Amygdala (tissue), 56 donors: ENCODE measurements at places on chromosomes 5 and 9.

- DNase-seq: peak; percentile 18
Observed at GRCh38 chr5:74251141-74252035, 389.1 kb downstream of the ENC1 start.

GRCh38 chr9:135978642-135979546 lies 17.7 kb upstream of the UBAC1 start:
- peak; percentile 74 for DNase-seq

GRCh38 chr9:20219437-20219836 lies 402.9 kb downstream of the MLLT3 start:
- no peak for DNase-seq

GRCh38 chr5:74556631-74557595 lies 83.6 kb downstream of the ENC1 start:
- DNase-seq: no peak

DNA sequence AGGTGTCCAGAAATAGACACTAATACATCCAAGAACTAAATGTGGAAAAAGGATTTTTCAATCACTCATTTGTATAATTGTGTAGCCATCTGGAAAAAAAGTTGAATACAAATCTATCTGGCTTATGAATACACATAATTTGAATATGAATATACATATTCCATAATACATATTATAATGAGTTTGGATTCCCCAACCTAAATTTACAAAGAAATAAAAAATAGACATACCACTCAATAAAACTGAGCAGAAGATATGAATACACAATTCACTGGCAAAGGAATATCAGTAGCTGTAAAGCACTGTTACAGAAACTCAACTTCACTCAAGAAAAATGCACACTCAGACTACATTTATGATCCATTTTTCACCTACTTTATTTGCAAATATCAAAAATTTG lies 121.9 kb upstream of the EDIL3 start:
- DNase-seq: no peak

- DNase-seq: no peak
Observed at GRCh38 chr9:90271707-90272106, 370.9 kb downstream of the DIRAS2 start.

DNA sequence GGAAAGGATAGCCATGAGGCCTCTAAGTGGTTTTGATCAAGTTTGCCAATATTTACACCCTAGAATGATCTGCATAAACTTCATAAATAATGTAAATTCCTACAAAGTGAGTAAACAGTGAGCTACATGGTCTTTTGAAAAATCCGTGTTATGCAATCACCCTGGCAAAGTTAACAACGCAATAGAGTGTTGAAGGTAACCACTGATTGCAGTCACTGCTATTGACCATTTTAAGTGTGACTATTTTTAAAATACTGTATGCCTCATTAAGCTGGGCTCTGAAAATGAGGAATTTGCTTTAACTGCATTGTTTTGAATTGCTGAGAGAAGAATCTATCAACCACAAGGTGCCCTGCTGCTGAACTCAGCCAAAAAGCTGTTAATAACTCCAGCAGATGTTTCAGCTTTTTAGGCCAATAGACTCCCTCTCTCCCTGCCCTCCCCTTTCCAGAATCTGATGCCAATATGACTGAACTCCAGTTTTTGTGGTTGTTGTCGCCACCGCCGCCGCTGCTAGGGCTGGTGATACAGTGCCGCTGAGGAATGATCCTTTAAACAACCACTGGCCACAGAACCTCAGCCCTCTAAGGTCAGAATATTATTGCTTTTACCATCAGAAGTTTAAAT lies 35.3 kb upstream of the SMARCA2 start:
- DNase-seq: no peak

GRCh38 chr9:18791074-18791473 lies 241.9 kb downstream of the SAXO1 start:
- no peak for DNase-seq

GRCh38 chr5:140186267-140186671 lies 11.3 kb downstream of the CYSTM1 start:
- no peak for DNase-seq

DNA sequence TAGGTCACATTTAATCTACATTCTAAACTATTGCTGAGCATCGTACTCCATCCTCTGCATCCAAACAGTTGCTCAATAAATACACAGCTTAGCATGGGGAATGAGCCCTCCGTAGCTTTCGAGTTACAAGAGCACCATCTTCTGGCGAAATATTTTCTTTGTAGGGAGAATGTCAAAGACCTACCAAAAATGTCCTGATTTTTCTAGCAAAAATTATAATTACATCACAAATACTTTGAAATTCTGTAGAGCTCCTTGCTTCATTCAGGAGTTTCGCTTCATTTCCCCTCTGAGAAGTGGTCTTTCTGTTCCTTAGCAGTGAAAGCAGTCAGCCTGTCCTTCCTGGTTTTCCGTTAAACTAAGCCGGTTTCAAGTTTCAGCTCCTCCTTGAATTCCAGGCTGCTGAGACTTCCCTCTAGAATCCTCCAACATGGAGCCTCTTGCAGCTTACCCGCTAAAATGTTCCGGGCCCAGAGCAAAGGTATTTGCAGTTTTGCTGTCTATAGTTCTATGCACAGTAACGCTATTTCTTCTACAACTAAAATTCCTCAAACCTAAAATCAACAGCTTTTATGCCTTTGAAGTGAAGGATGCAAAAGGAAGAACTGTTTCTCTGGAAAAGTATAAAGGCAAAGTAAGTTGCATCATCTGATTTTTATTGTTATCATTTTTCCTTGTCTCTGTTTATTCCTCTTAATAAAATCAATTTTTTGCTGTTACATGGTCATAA lies at the start of gene GPX8:
Gene GPX8, plus strand, starts transcription at position 409 of the 730 bp plus-strand sequence. Its CDS starts 22 bp downstream, at position 431.
- no peak for DNase-seq

DNA sequence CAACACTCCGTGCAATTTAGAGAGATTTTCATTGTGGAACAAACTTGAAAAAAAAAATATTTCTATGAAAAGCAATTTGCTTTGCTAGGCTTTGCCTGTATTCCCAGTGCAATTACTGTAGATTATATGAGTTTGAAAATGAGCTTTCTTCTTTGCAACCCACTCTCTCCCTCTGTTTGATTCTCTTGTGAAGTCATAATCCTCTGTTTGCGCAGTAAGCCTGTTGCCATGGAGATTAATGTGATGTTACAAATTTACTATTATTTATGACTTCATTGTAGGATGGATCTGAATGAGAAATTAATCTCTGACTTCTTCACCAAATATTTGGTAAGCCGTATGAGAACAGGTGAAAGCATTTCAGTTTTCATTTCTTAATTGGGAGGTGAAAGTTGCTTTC lies 320.3 kb downstream of the SPATA31D1 start:
- DNase-seq: no peak

- DNase-seq: no peak
Observed at GRCh38 chr5:38831117-38831516, 14.7 kb upstream of the OSMR start.

- DNase-seq: peak; percentile 49
Observed at GRCh38 chr5:160434022-160434531, 12.4 kb downstream of the PTTG1 start.

GRCh38 chr9:32884482-32884881 lies 101.1 kb downstream of the TMEM215 start:
- DNase-seq: no peak
